HuH-7 (cell line): ENCODE measurements at places on chromosomes 13 and 19.

- no peak for DNase-seq
Measured at GRCh38 chr13:58721273-58721672, 1089.7 kb downstream of the PCDH17 start.

DNA sequence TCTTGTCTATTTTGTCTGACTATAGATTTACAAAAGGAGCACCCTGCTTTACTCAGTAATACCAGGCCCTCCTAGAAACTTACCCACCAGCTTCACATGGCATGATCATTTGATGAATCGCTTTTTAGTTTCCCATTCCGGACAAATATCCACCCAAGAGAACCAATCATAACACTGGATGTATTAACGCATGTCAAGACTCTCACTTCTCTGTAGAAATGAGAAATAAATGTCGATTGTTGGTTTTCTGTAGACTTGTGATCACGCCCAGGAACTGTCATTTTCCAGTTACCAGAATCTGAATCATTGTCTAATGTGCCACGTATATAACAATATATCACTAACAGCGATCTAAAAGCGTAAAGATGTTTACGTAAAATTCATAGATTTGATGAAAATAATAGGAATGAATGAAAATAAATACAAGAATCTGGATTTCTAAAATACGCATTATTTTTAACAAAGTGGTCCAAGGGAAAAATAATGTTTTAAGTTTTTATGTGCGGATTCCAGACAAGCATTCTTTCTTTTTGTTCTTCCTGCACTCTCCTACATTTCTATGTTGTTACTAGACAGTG lies 14.0 kb downstream of the CDX2 start:
- no peak for DNase-seq

DNA sequence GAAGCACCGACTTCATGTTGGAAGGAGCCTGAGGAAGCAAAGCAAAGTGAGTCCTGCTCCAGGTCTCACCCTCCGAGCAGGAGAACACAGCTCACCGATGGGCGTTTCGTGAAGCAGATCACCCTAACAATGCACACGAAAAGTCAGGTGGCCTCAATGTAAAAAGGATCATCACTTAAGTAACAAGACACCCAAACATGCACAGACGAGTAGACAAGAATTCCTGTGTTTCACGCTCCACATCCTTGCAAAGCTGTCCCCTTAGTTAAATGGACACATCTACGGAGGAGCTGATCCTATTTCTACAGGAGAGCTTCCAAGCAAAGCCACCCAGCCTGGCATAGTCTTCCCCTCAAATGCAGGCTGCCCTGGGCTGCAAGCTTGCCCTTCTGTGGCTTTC lies 66.2 kb downstream of the SLC15A1 start:
- DNase-seq, result no peak

DNA sequence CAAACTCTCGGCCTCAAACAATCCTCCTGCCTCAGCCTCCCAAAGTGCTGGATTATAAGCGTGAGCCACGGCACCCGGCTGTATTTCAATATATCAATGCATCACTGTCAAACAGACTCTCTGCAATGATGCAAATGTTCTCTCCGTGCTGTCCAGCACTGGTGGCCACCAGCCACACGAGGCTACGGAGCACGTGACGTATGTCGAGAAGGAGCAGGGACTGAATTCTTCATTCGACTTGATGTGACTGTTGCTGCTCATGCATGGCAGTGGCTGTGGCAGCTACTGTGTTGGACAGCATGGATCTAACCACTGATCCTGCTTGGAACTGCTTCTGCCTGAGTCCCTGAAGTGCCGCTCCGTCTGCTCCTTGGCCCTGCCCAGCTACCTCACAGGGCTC lies 9.8 kb downstream of the LRRC4B start:
- DNase-seq, result no peak

DNA sequence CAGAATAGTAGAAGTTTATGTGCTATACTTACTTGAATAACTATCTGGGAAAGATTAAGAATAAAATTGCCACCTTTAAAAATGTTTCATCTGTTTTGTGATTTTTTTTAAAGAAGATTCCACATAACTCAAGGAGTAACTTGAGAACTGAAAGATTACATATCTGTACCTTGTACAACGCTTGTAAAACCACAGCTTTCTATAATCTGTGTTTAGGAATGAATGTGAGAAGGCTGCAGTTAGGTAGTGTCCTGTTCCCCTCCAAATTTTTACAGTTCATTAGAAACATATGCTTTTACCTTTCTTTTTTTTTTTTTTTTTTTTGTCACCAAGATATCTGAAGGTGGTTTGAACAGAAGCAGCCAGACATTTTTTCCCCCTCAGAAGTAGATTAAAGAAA lies 312.8 kb upstream of the GPC6 start:
- no peak for DNase-seq

- DNase-seq, result no peak
Measured at GRCh38 chr19:43105496-43105895, 23.0 kb upstream of the PSG2 start.

- no peak for DNase-seq
Measured at GRCh38 chr13:36713887-36714286, 40.1 kb downstream of the SERTM1 start.

- DNase-seq, result peak; percentile 97
Measured at GRCh38 chr19:14419106-14419813, at the start of gene DDX39A. Gene DDX39A, minus strand, starts transcription at chr19:14419341. Its CDS starts 6,121 bp downstream, at chr19:14413220.
